ENCODE measurements at places on chromosomes 3 and 15. TPM values are rescaled to one million over a fixed set of nuclear protein-coding genes. Genes with fewer than 3 reads are reported as not detected.

DISP2 gene
- 0.34 TPM for total RNA-seq

ZNF280D gene
- 26.1 TPM for total RNA-seq

EBLN2 gene
- 7.0 TPM for total RNA-seq

WDR93 gene
- 0.19 TPM for total RNA-seq

P2RY1 gene
- total RNA-seq, result 1.7 TPM

SCAMP5 gene
- total RNA-seq, result 0.31 TPM

RTP1 gene
- not detected for total RNA-seq

RTP3 gene
- total RNA-seq, result not detected

GABRB3 gene
- total RNA-seq, result 0.07 TPM

ZBBX gene
- total RNA-seq, result not detected

ANKUB1 gene
- total RNA-seq, result not detected

NR1I2 gene
- total RNA-seq, result 0.17 TPM

MITF gene
- 0.32 TPM for total RNA-seq

TGM5 gene
- total RNA-seq, result not detected

P3H2 gene
- total RNA-seq, result not detected
